ENCODE measurements at places on chromosomes 2 and 18.

DNA sequence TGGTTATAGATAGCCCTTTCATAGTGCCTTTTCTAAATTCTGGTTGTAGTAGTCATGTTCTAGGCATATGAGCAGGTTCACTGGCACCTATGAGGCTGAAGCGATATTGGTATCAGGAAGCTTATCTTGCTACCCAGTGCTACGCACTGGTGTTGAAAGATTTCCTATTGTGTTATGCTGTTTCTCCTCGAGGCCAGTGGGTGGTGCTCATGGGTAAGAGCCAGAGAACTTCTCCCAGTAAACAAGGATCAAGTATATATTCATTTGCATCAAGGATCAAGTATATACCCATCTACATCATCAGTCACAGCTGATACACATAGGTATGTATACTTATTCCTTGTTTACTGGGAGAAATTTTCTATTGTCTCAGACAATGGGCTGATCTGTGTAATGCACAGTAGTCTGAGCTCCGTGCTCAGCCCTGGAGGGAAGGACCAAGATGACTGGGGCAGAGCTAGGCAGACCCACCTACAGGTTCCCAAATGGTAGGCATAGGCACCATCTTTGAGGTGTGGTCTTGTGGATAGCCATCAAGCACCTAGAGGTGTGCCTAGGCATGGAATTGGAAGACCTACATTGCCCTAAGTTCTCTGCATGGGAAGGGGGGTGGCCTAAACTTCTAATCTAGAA, 101.2 kb upstream of the GALNT13 start:
- DNase-seq, result no peak

- DNase-seq, result no peak
Measured at GRCh38 chr2:195587966-195588365, 69.1 kb upstream of the SLC39A10 start.

DNA sequence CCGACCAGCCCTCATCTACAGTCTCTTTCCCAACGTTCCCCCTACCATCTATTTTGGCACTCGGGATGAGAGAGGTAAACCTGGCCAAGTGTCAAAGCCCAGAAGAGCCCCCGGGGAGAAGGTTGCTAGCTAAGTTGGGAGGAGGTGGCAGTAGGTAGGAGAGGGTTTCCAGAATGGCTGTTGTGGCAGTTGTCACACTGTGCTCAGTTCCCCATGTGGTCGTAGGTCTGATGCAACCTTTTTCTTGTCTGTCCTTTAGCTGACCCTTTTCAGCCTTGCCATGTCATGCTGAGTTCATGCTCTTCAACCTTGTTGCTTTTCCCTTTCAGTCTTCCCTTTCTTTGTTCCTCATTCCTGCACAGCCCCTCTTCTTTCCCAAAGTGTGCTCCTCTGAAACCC, 34.5 kb downstream of the TTLL4 start:
- DNase-seq, result no peak

- DNase-seq, result no peak
Measured at GRCh38 chr2:217709478-217710210, 293.2 kb downstream of the TNS1 start.

GRCh38 chr18:72086421-72086820, 457.7 kb downstream of the CBLN2 start:
- DNase-seq, result no peak

All from HAP-1 (cell line).